ENCODE measurements at places on chromosomes 7 and 10. TPM values are rescaled to one million over a fixed set of nuclear protein-coding genes. Genes with fewer than 3 reads are reported as not detected.

DNA sequence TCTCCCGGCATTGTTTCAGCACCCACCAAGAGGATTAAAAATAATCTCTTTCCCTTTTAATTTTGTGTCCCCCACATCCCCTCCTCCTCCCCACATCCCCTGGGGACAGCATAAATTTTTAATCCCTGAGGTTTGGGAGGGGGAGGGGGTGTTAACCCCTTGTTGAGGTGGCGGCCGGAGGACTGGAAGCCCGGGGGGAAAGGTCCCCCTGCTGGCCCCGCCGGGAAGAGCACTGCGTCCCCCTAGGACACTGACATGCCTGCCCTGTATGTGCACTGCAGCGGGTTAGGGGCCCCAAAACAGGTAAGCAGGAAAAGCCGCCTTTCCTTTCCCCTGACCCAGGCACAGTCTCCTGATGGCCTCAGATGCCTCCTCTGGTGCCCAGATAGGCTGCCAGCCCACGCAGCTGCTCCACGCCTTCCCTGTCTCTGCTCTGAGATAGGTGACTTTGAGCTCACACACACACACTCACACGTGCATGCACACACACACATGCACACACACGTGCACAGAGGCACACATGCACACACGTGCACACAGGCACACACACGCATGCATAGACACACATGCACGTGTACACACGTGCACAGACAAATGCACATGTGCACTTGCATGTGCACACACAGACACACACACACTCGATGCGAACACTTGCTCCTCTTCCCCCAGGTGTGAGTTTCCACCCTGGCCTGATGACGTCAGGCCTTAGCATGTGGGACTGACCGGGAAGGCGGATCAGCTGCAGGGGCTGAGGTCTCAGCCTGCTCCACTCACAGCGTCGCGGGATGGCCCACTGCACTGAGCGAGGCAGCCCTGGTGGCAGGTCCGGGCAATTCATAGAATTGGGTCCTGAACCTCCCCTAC lies 12.3 kb downstream of the CNPY1 start:
- peak; percentile 26 for DNase-seq

The AVPI1 gene
- total RNA-seq = 43.8 TPM

DNA sequence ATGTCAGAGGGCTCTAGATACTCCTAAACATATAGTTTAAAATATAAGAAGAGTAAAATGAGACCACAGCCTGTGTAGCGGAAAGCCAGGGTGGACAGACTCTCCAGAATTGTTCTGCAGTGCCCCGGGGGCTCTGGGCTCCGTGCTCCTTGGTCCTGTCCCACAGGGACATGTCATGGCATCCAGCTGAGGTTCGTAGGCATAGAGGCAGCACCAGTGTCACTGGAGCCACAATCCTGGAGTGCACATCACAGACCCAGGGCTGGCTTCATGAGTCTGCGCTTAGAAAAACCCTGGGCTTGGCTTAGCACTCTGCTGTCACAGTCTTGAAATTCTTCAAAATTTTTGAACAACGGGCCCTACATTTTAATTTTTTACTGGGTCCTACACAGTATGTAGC lies 280.4 kb upstream of the ZNF32 start:
- no peak for DNase-seq

The TRIM73 gene
- total RNA-seq = 6.4 TPM

The LRRC18 gene
- not detected for total RNA-seq
